DMS 273 treated with DMSO at 0.1 percent for 48 hours (cell line): ENCODE measurements at places on chromosomes 4 and X.
A peak's percentile ranks its signal among the peaks of the same experiment; 100 is the strongest.

DNA sequence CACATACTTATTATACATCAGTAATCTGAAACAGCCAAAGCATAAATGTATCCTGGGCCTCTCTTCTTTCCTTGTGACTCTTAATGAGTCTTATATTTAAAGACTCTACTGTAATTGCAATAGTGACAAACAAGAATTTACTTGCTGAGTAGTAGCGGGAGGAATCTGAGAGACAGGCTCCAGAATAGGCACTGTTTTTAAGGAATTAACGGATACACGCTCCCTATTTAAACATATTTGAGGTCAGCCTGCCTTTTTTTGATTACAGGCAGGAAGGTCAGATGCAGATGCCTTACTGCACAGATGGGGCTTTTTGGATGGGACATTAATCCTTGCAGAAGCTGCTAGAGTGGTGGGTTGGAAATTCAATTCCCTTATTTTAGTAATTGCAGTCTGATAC is 196.3 kb upstream of the ANXA3 start:
- no peak for DNase-seq

DNA sequence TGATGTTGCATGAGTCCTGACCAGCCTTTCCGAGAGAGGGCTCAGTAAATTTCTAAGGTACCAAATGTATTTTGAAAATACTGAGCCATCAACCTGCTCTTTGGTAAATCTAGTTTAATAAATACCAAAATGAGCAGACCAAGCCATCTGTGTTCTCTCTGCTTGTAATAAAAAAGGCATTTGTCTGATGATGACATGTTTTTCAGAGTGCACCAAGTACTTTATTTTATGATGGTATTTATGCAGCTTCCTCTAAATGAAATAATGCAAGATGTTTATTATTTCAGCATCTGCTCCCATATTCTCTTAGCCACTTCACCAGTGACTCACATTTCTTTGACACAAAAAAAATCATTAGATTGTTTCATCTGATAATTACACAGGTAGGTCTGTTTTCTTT is 700.5 kb downstream of the TRIML1 start:
- no peak for DNase-seq

GRCh38 chr4:122898370-122899150 is 23.8 kb downstream of the NUDT6 start:
- no peak for DNase-seq

DNA sequence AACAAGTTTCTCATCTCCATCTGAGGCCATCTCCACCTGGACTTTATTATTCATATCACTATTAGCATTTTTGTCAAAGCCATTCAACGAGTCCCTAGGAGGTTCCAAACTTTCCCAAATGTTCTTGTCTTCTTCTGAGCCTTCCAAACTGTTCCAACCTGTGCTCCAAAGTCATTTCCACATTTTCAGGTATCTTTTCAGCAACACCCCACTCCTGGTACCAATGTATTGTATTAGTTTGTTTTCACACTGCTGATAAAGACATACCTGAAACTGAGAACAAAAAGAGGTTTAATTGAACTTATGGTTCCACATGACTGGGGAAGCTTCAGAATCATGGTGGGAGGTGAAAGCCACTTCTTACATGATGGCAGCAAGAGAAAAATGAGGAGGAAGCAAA is 385.4 kb upstream of the GATB start:
- no peak for DNase-seq

DNA sequence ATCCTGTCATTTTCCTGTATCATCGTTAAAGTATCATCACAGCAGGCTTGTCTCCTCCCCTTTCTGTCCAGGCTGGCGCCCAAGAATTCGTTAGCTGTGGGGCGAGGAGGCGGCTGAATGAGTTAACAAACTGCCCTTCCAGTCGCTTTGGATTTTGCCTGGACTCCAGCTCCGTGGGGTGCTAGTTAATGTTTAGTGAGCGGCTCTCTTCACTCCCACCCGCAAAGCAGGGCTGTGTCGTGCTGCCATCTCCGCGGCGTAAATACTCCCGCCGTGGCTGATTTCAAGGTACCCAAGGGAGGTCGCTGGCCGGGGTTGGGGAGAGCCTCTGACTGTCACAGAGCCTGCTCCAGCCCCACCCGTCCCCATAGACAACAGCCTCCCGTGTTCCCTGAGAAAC is 44.9 kb upstream of the SPRY1 start:
- DNase-seq, result no peak

GRCh38 chr4:133156096-133156495 is 7.0 kb downstream of the PCDH10 start:
- no peak for DNase-seq

DNA sequence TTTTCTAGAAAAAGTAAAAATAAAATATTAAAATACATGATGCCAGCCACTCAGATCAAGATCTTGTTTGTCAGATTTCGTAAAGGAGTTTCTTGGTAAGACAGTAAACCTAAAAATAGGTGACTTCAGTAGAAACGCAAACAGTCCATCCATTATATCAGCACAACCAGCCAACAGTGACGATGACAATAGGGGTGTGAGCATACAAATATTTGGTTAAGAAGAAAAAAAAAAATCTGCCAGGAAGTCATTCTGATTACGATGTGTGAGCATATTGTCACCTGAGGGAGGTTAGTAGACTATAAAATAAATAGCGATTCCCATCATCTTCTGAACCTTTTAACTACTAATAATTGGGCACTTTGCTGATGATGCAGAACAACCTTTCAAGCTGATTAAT is 37.6 kb downstream of the SLC7A11 start:
- DNase-seq, result no peak

- no peak for DNase-seq
Measured at GRCh38 chr4:147808447-147808846, 76.6 kb downstream of the ARHGAP10 start.

DNA sequence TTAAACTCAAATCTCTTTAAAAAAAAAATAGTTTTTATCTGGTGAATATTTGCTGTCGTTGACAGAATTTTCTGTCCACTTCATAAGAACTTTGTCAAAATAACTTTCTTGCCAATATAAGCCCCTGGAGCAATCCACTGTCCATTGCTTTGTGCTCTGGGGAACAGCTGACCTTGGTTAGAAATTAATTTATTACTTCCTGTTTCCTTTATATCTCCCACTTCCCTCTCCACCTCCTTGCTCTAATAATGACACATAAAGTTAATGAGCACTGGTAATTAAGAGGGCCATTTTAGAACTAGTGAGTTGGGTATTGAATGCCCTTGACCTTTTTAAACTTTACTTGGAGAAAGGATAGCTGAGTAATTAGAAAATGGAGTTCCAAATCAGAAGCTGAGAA is 151.3 kb upstream of the LEF1 start:
- DNase-seq, result no peak

- DNase-seq, result no peak
Measured at GRCh38 chr4:105139646-105140045, 7.0 kb upstream of the TET2 start.

DNA sequence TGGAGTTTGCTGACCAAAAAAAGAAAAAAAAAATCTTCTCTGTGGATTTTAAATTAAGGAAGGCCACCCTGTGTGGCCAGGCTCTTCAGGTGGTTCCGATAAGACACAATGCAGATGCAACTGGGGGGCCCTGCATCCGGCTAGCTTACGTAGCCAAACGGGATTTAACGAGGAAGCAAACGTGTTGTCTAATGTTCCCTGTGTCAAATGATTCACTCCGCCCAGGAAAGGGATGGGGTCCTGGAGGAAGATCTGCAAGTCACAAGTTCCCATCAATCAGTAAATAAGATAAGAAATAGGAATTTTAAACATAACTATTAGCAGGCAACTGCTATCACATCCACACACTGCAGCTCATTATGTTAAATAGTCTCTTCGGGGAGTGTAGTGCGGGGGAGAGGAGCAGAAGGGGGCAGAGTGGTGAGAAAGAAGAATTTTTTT is 216.4 kb upstream of the GYPA start:
- no peak for DNase-seq

DNA sequence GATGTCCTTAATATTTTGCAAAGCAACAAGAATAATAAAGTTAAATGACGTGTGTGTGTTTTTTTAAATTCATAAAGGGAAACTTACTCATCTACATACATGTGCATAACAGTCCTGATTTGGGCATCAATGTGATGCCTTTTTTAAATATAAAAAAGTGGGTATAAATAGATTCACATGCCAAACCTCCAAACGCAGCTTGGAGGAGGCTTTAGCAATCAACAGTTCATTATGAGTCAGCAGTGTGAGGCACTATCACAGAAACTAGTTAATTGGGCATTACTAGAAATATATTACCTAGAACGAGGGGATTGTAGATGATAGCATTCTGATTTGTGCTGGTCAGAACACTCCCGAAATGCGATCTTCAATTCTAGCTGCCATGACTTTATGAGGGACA is 115.1 kb downstream of the HS6ST2 start:
- no peak for DNase-seq

- DNase-seq, result no peak
Measured at GRCh38 chr4:8837181-8837841, 34.3 kb downstream of the HMX1 start.

- DNase-seq, result no peak
Measured at GRCh38 chr4:103100691-103101090, 1.1 kb upstream of the BDH2 start.

DNA sequence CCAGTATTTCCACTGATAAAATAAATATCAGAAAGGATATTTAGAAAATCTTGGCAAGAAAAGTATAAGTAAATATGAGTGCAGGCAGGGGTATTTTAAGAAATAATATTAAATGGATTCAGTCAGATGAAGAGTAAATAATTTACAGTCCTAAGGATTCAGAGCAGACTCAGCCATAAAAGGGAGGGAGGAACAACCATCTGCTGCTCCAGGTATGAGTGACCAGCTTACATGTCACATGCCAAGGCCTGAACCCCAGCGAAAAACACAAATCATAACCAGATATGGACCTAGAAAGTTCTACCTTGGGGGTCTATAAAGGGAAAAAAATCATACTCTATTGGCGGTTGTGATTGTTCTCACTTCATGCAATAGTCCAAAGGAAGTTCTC is 166.8 kb downstream of the COL4A6 start:
- no peak for DNase-seq

GRCh38 chr4:141575884-141576283 is 60.5 kb upstream of the IL15 start:
- no peak for DNase-seq

GRCh38 chr4:102338405-102338804 is 6.9 kb downstream of the SLC39A8 start:
- DNase-seq, result no peak

DNA sequence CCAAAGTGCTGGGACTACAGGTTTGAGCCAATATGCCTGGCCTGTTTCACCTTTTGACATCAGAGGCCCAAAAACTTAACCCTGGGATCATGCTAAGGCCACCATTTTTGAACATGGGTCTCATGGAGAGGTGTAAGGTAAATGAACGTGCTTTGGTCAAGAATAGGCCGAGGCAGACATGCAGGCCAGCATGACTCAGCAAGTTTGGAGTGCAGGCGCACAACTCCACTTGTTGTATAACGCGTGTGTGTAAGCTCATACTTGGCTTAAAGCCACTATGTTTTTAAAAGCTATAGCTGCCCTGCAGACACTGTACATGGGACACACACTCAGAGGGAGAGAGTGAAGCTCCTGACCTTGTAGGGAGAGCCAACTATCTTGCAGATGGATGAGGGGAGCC is 43.8 kb upstream of the HPSE start:
- DNase-seq, result no peak

DNA sequence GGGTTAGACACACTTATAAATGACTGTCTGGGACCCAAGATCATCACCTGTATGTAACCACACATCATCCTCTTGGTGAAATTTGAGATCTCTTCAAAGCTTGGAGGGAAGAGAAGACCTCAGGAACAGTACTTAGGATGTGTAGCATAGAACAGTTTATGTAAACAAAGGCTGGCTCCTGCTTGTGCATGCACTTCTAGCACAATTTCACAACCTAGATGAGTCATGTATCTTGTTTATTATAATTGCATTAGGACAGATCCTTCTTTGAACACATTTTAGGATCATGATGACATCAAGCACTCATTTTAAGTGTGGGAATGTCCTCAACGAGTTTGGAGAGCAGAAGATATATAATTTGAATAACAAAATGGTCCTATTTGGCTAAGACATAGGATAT is 26.3 kb upstream of the ZMAT1 start:
- DNase-seq, result no peak

DNA sequence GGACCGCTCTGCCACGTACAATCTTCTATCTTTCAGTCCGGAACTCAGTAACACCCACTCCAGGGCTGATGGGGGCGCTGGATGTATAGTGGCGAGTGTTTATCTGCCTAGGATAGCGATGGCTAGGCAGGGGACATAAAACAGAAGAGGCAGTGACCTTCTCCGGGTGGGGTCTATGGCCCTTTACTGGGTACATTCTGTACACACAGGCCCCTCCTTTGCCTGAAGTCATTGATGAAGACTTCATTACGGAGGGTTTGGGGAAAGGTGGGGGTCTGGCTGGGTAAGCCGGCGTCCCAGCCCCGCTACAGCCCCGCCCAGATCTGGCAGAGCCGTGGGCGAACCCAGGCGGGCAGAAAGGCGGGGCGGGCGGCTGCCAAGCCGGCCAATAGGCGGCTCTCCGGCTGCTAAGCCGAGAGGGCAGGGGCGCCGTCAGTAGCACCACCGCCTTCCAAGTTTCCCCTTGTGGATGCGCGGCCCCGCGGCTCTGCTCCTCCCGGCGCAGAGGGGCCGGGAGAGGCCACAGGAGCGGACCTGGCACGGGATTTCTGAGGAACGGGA is at the start of gene CHST7:
CHST7 (plus strand) TSS at position 435 of the 561 bp plus-strand sequence. CDS start 167 bp downstream, outside the sequence.
- peak; percentile 41 for DNase-seq

DNA sequence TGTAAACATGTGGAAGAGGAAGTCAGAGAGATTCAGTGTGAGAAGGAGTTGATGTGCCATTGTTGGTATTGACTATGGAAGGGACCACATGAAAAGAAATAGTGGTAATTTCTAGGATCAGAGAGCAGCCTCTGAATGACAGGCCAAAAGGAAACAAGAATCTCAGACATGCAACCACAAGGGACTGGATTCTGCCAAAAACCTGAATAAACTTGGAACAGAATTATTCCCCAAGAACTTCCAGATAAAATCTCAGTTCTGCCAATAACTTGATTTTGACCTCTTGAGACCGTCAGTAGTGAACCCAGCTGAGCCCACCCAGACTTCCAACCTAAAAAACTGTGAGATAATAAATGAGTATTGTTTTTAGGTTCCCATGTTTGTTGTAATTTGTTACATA is 653.6 kb upstream of the NR3C2 start:
- DNase-seq, result no peak

DNA sequence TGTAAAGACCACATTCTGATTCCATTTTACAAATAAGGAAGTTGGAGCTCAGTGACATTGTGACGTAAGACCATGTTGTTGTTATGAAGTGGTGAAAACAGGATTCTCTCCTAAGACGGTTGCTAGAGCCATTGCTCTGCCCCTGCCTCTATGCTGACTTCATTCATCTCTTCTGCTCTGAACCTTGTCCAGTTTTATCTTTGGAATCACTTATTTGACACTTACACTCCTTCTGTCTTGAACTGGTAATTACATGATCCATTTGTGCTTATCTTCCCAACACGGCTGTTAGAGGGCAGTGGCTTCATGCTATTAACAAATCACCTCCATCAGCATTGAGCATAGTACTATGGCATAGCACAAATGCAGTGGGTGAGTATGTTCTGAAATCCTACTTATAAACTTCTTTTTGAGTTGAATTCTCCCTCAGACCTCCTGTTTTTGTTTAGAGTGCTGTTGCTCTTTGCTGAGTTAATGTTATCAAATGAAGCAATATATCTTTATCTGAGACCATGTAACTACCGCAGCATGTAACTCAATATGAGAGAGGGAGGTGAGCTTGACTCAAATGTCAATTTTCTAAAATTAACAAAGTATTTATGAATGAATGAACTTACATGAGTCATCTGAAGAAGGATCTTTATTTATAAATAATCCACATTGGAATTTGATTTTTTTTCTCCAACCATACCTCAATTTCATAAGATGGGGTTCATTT is 177.8 kb downstream of the RASL11B start:
- DNase-seq, result no peak
